Spinal cord (tissue), 10 donors: ENCODE measurements at places on chromosomes 1 and 21.

- no peak for DNase-seq
Measured at GRCh38 chr21:31658053-31658452, 1.4 kb upstream of the SOD1 start.

DNA sequence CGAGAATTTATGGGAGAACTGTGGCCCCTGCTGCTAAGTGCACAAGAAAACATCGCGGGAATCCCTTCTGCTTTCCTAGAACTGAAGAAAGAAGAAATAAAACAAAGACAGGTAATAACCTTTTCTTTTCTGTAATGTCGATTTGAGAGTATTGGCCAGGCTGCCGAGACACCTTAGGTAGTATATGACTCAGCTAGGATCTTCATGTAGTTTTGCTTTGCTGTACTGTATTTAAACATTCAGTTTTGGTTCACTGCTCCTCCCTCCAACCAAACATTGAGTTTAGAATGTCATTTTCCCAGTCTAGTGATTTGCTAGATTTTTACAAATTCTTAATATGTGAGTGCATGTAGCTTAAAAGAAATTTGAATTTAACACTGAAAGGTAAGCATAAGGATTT, 5.8 kb downstream of the SRRM1 start:
- DNase-seq: no peak

- no peak for DNase-seq
Measured at GRCh38 chr1:47585141-47585902, 147.5 kb downstream of the FOXD2 start.

GRCh38 chr1:1437904-1438376, 2.5 kb downstream of the VWA1 start:
- no peak for DNase-seq

- DNase-seq: peak; percentile 79
Measured at GRCh38 chr1:205229399-205229871, 1.7 kb downstream of the TMCC2 start.

DNA sequence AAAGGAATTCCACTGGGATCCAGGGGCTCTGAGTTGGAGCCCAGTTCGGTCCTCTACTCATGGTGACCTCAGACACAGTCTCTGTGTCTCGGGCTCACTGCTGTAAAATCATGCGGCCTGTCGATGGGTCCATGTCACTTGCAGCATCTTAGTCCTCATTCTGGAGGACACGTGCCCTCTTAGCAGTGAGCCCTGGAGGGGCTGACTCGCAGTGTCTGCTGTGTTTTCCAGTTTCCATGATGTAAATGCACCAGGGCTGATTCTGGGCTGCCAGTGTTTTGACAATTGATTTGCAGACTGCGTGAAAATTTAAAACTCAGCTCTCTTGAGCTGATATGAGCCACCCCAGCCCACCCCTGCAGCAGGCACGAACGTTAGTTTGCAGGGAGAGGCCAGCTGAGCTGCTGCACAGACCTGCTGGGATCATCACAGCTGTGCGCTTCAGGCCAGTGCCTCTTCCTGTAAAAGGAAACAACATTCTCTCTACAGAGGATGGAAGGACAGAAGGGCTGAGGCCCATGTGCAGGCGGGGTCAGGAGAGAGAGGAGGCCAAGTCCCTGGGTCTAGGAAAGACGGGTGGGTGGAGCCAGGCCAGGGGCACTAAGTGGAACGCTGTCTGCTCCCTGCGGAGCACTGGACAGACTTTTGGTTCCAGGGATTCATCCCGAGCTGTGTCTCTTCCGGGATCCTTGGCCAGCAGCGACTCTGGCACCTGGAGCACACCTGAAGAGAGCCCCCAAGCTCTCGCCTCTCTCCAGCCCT, 42.6 kb downstream of the RSPH1 start:
- DNase-seq: no peak

DNA sequence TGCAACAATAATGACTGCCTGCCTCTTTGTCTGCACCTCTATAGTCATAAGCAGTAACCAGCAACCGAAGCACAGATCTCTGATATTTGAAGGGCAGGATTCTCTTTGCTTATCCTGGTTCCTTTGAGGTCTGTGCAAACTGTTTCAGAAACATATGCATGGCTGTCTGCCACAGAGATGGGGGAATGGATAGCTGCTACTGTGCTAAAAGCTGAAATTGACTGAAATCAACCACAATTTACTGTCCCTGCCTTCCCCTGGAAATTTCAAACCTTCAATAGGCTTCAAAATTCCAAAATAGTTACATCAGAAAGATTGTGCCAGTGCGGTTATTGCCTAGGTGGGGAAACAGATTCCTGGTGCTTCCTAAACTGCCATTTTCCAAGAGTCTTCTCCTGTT, 136.8 kb upstream of the GORAB start:
- no peak for DNase-seq

GRCh38 chr21:24895885-24896734, 711.2 kb downstream of the MRPL39 start:
- peak; percentile 7 for DNase-seq

DNA sequence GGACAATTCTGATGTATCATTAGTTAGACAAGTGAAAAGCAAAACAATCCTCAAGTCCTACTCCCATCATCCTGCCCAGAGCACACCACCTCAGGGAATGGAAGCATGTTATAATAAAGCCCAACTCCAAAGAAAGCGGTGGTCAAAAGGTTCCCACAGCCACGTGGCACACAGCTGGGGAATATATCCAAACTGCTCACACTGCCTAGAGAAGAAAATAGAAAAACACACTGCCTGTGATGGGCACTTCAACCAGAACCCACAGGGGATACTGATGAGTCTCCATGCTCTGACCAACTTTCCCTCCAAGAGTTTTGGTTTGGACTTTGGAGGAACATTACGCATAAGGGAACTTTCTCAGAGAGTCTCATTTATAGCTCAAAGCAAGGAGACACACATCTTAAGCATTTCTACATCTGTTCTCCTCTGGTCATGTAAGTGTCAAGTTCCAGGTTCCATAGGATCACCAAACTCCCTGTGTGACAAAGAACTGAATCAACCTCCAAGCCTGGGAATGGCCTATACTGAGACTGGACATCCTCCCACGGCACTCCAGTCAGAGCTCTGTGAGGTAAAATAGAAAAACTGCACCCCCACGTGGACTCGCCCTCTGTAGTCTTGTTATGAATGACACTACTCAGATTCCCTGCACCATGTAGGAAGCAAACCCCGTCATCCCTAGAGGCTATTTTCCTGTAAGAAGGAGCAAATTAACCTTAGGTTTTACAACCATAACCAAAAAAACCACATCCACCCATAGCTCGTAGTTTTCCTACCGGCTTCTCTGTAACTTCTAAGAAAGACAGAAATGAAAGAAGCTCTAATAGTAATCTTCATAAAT, 12.2 kb downstream of the DSTYK start:
- no peak for DNase-seq

GRCh38 chr1:66000033-66000637, 207.4 kb downstream of the PDE4B start:
- DNase-seq: no peak

DNA sequence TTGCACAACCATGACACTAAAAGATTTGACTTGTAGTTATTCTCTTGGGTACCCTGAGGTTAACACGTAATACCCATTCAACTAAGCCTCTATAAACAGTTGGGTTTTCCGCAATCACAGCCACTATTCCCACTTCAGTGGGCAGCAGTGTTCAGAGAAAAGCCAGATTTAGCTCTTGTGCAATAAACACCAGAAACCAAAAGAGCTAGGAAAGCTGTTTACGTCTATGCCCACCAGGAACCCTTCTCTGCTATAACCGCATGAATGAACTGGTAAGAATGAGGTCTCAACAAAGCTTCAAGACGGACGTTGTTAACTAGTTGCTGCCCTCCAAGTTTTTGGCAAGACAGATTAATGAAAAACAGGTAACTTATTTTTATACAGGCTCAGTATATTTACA, 101.3 kb downstream of the SLC45A1 start:
- DNase-seq: no peak

- DNase-seq: no peak
Measured at GRCh38 chr1:28443550-28443949, 62.3 kb upstream of the RCC1 start.

DNA sequence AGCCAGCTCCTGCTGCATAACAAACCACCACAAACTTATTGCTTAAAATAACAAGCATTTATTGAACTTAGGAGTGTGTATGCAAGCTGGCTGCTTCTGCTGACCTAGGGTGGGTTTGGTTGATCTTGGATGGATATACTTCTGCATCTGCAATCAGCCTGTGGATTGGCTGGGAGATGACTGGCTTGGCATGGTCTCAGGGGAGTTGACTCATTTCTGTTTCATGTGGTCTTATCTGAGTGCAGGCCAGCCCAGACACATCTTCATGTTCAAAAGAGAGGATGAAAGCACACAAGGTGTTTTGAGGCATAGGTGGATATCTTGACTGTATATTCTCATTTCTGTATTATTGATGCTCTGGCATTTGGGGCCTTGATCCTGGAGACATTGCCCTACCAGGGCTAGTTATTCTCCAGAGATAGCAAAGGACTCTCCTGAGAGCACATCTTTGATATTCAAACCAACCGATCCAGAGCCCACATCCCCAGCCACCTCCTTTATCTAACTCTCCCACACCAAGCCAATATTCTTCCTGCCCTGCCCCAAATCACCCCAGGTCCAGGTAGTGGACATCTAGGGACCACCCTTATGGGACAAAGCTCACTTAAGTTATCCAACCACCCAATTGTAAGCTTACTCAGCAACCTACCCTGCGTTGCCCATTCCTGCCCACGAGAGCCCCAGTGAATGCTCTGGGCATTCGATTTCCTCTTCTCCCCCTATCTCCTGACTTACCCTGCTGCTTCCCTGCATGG, 350.8 kb downstream of the PTPRU start:
- DNase-seq: no peak

DNA sequence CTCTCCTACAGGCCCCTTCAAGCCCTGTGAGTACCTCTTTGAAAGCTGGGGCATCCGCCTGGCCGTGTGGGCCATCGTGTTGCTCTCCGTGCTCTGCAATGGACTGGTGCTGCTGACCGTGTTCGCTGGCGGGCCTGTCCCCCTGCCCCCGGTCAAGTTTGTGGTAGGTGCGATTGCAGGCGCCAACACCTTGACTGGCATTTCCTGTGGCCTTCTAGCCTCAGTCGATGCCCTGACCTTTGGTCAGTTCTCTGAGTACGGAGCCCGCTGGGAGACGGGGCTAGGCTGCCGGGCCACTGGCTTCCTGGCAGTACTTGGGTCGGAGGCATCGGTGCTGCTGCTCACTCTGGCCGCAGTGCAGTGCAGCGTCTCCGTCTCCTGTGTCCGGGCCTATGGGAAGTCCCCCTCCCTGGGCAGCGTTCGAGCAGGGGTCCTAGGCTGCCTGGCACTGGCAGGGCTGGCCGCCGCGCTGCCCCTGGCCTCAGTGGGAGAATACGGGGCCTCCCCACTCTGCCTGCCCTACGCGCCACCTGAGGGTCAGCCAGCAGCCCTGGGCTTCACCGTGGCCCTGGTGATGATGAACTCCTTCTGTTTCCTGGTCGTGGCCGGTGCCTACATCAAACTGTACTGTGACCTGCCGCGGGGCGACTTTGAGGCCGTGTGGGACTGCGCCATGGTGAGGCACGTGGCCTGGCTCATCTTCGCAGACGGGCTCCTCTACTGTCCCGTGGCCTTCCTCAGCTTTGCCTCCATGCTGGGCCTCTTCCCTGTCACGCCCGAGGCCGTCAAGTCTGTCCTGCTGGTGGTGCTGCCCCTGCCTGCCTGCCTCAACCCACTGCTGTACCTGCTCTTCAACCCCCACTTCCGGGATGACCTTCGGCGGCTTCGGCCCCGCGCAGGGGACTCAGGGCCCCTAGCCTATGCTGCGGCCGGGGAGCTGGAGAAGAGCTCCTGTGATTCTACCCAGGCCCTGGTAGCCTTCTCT, 23.5 kb downstream of the UBE2T start:
- DNase-seq: no peak

DNA sequence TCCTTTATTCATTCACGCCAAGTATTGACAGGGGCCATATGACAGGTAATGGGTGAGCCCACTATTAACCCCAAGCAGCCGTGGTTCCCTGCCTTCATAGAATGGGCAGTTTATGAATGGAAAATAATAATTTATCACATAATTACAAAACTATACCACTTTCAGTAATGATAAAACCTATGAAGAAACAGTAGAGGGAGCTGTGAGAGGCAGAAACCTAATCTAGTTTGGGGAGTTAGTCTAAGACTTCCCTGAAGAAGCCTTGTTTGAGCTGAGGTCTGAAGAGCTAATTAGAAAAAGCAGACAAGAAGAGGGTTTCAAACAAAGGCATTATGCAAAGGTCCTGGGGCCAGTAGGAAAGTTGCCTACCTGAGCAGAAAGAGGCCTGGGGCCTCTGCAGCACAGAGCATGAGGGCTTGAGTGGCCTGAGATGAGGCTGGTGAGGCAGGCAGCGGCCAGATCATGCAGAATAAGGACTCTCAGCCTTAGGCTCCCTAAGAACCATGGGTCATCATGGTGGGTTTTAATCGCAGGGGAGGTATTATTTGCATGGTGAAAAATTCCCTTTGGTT, 142.8 kb downstream of the ATG4C start:
- no peak for DNase-seq

DNA sequence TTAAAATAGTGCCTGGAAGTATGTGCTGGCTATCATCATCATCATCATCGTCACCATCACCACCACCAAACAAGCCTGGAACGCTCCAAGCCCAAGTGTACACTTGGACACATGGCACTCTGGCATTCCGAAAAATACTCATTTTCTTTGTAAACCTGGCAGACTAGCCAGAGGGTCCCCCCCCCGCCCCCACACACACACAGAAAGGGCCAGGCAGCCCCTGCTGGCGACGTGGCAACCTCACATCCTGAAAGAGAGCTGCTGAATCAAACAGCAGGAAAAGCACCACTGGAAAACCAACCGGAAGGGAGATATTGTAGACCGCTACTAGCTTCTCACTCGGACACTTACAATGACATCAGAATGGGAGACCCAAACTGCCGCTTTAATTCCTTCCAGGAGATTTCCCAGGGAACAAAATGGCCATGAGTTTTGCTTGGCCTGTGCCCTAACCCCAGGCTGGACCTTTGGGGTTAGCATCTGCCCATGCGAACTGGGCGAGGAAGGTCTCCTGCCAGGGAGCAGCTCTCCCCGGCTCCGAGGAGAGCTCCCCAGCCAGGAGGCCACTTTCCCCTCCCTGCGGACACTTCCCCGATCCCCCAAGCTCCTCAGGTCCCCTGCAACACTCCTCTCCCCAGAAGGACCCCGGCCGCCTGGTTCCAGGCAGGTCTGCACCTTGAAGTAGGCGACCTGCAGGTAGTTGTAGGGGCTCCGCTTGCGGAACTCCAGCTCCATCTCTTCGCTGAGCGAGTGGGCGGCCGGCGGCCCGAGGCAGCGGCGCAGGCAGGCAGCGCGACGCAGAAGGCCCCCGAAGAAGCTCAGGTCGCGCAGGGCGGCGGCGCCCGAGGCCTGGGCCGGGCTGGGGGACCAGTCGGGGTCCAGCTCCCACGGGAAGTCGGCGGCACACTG, 742 bp downstream of the P3H1 start:
- DNase-seq: no peak

GRCh38 chr1:114690148-114690547, 5.2 kb downstream of the AMPD1 start:
- DNase-seq: no peak
